ENCODE measurements at places on chromosomes 6 and 20.

GRCh38 chr20:17919149-17919548 is 49.4 kb downstream of the SNX5 start:
- no peak for DNase-seq

DNA sequence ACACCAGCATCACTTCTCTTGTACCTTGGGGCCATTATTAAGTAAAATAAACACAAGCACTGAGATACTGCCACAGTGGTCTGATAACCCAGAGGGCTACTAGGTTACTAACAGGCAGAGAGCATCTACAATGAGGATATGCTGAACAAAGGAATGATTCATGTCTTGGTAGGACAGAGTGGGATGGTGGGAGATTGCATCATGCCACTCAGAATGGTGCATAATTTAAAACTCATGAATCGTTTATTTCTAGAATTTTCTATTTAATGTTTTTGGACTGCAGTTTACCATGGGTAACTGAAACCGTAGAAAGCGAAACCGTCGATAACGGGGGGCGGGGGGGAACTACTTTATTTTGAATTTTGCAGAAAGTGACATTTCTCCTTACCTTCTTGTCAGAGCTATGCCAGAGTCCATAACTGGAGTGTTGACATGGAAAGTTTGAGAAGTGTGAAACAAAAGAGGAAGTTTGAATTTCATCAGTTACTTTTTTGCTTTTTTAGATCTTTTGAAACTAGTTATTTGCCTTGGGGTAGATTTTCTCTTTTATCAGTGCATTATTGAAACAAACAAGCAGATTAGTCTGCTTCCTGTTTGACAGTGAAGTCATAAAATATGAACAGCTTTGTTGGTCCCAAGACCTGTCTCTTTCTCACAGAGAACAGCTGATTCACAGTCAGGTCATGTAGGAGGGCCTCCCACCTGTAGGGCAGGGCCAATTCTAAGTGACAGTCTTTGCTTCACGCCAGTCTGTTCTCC is 124.9 kb downstream of the KLHL32 start:
- DNase-seq: no peak

- DNase-seq: no peak
These were observed 28.8 kb downstream of the DEK start for GRCh38 chr6:18235524-18235923.

DNA sequence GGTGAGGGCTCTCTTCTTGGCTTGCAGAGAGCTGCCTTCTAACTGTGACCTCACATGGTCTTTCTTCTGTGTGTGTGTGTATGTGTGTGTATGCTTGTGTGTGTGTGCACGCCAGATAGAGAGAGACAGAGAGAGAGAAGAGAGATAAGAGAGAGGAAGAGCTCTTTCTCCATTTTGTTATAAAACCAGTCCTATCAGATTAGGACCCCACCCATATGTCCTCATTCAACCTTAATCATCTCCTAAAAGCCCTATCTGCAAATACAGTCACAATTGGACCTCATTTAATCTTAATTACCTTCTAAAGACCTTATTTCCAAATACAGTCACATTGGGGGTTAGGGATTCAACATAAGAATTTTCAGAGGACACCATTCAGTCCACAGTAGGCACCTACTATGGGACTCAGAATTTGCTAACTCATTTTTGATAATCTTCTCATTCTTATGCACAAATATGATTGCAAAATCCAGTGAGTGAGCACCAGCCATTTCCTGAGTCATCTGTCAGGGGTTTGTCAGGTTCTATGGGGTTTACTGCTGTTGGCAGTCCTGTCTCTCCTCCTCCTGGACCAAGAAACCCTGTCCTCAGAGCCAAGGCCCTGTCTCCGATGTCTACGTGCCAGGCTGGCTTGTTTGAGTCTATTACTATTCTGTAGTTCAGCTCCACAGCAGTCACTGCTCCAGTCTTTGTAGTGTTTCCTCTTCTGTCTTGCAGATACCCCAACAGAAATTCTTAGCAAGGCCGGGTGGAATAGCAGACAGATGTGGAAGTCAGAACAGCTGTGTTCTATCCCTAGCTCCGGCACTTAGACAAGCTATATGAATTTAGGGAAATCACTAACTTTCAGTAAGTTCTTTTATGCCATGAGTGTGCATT is 59.0 kb upstream of the FAM184A start:
- DNase-seq: no peak

All from stimulated activated CD4-positive, alpha-beta T cell treated with anti-CD3 and anti-CD28 coated beads, Interleukin-1b, Interleukin-23, amount 100 ng/mL, for 1 hour (primary cell).